Bone marrow (tissue), 2 donors: ENCODE measurements at places on chromosomes 12 and 14.

DNA sequence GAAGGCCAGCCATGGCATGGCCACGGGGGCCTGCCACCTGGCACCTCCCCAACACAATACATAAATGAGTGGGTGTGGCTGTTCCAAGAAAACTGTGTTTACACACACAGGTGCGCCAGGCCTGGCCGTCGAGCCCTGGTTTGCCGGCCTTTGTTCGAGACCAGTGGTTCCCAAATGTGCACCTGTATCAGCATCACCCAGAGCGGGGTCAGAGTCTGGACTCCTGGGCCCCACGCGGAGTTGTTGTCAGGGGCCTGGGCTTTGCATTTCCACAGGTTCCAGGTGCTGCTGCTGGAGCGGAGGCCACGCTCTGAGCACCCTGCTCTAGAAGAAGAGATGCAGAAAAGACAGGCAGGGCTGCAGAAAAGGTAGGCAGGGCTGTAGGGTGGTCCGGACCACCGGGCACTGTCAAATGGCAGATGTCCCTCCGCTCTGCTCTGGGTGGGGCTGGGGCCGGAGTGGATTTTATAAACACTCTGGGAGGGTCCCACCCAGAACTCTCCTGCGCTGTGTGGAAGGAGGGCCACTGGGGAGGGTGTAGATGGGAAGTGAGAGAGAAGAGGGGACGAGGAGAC is 4.2 kb upstream of the ASPG start:
- no peak for DNase-seq

DNA sequence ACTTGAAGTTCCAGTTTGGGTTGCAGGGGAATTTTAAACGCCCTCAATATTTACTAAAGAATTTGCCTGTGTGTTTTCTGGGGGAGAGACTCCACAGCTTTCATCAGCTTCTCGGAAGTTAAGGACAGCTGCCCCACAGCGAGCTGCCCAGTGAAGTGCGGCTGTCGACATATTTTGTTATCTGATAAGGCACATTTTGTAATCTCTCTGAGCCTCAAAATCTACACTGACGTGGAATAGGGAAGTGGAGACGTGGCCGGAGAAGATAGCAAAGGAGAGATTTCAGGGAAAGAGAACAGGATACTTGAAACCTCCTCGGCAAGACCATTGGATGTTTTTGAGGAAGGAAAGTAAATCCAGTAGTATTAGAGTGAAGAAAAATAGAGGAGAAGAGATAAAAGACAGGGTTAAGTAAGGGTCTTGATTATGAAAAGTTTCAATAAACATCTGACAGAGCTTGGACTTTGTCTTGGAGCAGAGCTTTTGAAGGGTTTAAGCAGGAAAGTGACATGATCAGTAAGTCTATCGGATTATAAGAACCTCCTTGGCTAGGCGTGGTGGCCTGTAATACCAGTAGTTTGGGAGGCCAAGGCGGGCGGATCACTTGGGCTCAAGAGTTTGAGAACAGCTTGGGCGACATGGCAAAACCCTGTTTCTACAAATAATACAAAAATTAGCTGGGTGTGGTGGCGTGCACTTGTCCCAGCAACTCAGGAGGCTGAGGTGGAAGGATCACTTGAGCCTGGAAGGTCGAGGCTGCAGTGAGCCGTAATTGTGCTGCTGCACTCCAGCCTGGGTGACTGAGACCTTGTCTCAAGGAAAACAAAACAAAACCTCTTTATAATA is 1.1 kb downstream of the POLR3B start:
- no peak for DNase-seq

DNA sequence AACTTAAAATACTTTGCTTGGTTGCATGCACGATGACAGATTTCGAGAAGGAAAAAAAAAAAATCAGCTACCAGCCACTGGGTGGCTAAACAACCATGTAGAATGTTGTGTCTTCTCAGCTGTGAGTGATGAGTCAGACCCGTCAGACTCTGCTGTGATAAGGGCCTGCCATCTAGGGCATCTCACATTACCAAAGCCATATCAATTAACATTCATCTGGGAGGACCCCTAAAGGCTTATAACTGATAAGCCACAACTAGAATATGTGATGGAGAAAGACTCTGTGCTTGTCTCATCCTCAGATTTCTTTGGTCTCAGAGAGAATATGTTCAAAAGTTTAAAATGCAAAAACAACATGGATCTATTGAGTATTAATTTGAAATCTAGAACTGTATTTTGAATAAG is 111.5 kb downstream of the PAX9 start:
- no peak for DNase-seq

DNA sequence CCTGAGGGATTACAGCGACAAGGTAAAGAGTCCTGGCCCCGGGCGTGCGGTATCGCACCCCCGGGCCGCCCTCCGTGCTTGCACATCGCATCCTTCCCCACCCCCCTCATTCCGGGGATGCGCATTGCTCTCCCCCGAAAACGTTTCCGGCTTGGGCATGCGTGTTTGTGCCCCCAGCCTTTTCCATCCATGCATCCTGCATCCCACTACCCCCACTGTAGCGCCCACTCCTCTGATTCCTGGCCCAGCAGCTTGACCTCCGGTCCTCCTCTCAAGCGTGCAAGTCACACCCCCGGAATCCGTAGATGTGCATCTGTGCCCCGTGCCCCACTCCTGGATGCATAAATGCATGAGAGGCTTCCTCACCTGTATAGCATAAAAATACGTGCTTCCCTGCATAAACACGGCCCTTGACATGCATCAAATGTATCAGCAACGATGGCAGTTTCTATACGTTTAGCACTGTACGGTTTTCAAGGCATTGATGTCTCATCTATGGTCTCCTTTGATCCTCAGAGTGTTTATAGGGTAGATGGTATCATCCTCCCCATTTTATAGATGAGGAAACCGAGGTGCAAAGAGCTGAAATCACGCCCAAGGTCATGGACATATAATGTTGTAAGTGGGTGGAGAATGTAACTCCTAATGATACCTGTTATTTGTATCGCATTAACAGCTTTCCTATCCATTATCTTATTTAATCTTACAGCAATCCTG is 484 bp downstream of the RIC8B start:
- no peak for DNase-seq

DNA sequence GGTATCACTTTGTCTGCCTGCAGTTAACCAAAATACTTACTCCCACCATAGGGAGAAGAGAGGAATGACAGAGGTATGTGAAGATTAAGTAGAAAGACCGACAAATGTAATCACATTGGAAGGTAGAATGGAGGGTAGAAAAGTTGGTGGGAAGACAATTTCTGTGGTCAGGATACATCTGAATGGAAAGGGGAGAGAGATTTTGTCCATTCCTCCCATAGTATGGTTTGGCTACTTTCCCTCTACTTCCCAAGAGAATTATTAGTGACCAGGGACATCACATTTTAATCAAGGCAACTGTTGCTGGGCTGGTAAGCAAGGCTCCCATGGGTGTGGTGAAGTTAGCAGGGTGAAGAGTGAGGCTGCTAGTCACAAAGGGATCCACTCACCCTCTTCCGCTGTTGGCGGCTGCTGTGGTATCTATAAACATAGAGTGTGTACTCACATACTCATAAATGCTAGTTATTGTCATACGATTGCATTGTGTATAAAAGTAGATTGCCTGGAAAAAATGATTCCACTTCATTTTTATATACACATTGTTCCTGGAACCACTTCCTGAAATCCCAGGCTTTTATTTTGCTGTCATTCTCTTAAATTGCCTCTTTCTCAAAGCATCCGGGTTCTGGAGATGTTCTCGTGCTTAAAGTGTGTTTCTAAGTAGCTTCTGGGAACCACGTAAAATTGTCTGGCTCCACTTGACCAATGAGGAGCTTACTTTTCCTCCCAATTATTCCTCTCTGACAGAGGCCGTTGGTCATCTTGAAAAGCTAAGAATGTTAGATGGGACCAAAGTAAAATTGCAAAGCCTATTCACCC is 413.1 kb downstream of the ZFP36L1 start:
- no peak for DNase-seq
